ENCODE measurements at places on chromosomes 4 and X.

DNA sequence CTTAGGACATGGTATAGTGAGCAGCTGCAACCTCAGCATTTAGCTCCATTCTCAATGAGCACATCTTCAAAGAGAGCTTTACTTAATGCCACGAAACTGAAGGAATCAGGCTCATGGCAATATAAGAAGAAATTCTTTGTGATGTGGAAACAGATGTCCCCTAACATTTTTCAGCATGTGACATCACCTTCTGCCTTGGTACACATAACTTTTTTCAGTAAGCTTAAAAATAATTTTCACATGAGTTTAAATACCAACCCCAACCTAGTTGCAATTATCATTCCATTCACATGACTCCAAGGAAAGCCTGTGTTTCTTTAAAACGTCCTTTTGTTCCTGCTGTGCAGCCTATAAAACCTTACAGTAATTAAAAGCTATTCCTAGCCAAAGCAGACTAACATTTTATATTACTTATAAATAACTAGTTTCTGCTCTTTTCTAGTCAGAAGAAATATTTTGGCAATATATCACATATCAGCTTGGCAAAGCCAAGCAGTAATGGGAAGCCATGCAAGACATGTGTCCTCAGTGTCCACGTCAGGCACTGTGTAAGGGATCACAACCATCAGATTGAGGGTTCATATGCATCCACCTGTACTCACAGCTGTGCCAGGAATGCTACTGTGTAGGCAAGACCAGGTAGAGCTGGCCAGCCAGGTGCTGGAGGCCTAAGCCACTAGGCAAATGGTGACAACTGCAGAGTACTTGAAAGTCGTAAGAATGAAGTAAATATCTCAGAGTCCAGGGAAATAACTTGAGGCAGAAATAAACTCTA, 466.6 kb downstream of the INPP4B start:
- peak; percentile 21 for DNase-seq

GRCh38 chrX:96372313-96373046, 312.2 kb upstream of the DIAPH2 start:
- DNase-seq = peak; percentile 18

DNA sequence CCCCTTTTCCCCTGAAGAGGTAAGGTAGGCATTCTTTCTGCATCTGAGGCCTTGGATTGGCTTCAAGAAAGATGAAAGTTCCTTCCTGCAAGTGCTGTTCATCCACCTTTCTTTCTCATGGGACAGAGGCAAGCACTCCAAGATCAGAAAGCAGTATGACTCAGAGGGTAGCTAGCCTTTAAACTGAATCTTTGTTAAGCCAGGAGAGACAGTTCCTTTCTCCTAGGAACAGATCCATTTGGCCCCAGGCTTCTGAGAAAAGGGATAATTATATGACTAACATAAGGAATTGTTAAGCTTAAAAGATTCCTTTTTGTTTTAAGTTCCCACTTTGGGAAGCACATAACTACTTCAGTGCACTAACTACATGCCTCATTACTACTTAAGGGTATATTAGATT, 192.0 kb downstream of the PPP3CA start:
- DNase-seq = no peak

DNA sequence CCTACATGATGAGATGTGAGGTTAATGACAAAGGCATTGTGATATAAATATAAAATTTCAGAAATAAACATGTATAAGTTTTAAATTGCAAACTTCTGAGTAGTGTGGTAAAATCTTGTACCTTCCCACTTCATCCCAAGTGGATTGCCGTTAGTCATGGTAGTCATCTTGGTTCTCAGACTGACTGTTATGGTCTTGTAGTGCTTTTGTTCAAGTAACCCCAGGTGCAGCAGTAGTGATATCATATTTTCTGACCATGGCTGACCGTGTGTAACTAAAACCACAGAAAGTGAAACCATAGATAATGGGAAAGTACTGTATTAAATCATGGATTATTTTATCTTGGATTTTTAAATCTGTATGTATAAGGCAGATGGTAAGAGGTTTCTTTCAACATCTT, 74.8 kb upstream of the SLIT2 start:
- no peak for DNase-seq

GRCh38 chr4:186068581-186069348, at the start of gene TLR3:
Gene TLR3 (plus strand): TSS chr4:186069156. CDS start chr4:186076620, 7,464 bp downstream.
- peak; percentile 11 for DNase-seq

- no peak for DNase-seq
Observed at GRCh38 chr4:133424605-133425004, 275.5 kb downstream of the PCDH10 start.

Data from RPMI8226 (cell line).